Stimulated activated CD8-positive, alpha-beta memory T cell treated with anti-CD3 and anti-CD28 coated beads, Interleukin-4, amount 100 ng/mL, for 1 hour (primary cell): ENCODE measurements at places on chromosomes 16 and 17.
A peak's percentile ranks its signal among the peaks of the same experiment; 100 is the strongest.

DNA sequence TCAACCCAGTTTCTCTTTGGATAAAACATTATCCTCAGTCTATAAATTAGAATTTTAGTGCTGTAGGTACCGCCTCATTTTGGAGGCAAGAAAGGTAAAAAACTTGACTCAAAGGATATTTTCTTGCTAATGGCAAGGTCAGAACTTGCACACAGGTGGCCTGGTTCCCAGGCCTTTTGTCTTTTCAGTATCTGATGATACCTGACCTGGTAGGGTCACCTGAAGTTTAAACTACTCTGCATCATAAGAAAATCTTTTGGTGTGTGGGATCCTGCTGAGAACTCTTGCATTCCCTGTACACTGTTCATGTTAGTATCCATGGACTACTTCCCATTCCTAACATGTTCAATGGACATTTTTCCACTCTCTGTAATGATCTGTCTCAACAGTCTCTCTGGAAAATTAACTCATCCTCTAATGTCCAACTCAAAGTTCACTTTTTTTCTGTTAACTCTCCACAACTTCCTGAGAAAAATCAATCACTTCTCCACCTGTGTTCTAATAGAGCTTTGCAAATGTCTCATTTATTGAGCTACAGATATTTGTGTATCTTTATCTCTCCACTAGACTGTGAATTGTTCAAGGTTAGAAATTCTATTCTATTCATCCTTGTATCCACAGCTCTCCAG is 317.1 kb upstream of the SOX9 start:
- no peak for DNase-seq

DNA sequence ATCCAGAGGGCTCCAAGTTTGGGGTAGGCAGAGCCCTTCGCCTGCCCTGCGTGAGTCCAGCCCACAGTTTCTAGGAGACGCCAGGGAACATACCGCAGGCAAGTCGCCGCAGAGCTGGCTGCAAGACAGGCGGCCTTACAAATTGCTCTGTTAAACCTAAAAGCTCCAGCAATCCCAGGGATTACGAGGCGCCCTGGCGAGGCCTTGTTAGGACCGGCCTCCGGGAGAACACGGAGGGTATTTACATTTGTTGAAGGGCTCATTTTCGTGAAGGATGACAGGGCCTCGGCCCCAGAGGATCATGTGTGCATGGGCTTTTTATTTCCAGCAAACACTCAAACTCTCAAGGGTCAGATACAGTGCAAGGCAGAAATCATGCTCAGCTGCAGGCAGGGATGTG is 77.6 kb upstream of the FOXF1 start:
- DNase-seq, result no peak

DNA sequence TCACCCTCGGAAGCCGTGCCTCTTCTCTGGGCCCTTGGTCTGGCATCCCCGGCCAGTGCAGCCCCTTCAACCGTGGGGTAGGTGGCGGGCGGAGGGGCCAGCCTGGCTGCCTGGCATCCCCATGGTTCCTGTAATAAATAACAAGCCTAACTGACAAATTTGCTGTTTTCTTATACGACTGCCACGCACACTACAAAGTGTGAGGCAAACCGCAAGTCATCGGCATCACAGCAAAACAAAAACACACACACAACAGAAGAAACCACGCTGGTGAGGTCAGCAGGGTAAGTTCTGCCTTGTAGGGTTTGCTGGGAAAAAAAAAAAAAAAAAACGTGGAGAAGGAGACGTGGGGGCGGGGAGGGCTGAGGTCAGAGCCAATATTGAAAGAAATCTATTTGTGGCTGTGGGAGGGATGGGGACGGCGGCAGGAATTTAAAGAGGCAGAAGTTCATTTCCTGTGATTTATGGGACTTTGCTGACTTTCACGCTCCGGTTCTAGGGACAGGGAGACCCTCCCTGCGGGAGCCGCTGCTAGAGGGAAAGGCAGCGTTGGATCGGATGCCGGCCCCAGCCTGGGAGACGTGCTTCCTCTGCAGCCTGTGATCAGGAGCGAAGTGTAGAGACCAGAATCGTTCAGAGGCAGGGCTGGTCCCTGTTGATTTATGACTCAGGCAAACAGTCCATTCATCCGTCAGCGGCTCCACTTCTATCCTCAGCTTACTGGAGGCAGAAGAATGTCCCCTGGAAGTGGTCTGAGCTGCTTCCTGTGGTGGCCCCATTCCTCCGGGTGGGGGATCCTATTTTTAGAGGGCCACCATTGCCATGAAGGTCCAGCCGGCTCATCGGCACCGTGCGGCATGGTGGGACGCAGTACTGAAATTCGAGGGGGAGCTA is 162.8 kb downstream of the FOXL1 start:
- no peak for DNase-seq

DNA sequence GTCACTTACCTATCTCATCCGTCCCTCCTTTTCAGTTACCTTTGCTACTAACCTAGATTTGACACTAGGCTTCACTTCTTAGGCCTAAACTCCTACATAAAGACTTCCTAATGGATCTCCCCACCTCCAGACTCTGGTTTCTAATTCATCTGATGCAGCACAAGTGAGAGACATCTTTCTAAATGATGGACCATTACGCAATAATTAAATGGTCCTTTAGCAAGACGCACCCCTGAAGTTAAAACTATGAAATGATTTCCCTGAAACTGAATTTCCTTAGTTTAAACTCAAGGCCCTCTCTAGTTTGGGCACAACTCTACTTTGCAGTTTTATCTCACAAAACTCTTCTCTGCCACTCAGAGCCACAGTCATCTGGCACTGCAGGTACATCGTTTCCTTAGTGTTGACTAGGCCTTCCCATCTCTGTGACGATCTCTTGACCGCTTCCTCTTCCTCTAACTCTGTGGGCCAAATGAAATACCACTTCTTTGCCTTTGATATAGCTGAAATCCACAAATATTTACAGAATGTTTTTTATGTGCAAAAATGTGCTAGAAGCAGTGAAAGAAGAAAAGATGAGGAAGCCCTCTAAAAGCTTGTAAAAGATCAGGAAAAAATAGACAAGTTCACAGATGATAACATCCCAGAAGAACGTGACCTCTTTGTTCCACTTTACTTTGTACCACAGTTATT is 3.3 kb downstream of the SYNRG start:
- no peak for DNase-seq

DNA sequence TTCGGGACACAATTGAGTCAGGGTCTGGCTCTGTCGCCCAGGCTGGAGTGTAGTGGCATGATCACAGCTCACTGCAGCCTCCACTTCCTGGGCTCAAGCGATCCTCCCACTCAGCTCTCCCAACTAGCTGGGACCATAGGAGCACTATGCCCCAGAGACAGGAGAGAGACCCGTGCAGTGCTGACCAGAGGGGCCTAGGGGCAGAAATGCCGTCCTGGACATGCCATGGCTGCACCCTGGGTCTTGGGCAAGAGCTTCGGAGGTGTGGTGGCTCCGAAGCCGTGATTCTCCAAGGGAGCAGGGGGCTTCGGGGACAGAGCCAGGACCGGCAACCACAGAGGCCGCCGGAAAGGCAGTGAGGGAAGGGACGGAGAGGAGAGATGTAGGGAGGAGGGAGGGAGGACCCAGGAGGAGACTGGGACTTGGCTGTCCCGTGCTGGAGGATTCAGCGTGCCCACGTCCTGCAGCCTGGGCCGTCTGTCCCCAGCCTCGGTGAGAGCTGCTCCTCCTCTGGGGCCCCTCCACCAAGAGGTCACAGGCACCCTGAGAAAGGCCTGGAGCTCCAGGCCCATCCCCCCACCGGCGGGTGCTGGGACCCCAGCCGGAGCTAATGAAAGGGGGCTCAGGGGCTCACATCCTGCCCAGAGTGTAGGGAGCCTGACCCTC is 21.9 kb downstream of the TPSD1 start:
- no peak for DNase-seq

GRCh38 chr16:82019535-82019934 is 8.3 kb upstream of the SDR42E1 start:
- DNase-seq, result no peak

DNA sequence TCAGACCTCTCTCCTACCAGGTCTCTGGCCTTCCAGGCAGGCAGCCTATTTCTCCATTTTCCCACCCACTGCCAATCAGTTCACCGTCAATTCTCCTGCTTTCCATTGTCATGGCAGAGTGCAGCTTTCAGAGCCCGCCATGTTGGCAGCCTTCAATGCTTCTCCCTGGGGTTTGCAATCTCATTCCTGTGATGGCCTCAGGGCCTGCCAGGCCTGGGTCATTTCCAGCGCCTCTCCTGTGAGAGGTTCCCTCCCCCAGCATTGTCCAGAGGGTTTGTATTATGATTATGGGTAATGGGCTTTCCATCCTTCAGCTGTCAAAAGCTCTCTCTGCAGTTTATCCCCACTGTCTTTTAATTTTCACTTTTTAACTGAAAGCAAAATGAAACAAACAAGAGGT is 716.6 kb upstream of the CDH8 start:
- no peak for DNase-seq

DNA sequence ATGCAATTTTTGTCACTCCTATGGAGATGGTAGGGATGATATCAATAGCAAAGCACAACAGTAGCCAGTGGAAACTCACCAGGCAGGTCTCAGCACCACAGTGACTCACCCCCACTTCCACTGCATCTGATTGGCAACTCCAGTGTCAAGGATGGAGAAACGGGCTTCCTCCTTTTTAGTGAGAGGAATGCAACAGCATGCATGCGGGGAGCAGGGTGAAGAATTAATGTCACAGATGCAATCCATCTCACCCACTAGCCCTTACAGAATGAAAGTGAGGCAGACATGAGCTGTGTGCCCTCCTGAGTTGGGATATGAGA is 467.0 kb upstream of the C16orf82 start:
- DNase-seq, result no peak

- DNase-seq, result no peak
Observed at GRCh38 chr17:69872675-69873262, 202.3 kb upstream of the KCNJ16 start.

- no peak for DNase-seq
Observed at GRCh38 chr17:76446449-76447231, 6.3 kb downstream of the UBE2O start.

- no peak for DNase-seq
Observed at GRCh38 chr16:89847940-89848297, 19.6 kb downstream of the SPIRE2 start.

DNA sequence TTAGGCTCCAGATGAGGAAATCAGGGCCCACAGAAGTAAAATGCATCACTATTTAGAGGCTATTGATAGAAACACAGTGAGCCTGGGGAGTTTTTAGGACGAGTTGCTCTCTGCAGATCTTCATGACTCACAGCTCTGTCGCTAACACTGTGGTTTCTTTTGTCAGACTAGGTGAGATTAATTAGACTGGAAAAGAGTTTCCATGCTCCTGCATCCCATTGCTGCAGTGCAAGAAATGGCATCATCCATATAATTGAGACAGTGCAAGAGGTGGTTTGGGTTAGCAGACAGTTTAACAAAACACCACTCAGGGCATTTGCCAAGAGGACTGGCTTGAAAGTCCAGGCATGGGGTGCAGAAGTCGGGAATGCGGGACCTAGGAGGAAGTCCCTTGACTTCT is 198.8 kb upstream of the CACNG5 start:
- DNase-seq, result no peak

DNA sequence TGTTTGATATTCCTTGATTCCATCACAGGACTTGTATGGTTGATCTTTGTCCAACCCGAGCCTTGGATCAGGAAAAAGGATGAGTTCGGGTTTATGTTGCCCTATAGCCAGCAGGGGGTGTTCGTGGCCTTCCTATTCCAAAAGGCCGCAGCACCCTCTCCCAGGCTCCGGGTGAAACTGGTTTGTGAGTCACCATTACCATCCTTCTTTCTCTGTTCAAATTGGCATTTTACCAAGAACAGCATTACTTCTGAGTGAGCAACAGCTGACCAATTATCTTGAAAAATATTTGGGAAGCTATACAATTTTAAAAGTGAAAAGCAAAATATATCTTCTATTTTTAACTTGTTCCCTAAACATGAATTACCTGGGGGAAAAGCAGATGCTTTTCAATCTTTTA is 24.3 kb upstream of the KRT20 start:
- peak; percentile 27 for DNase-seq

DNA sequence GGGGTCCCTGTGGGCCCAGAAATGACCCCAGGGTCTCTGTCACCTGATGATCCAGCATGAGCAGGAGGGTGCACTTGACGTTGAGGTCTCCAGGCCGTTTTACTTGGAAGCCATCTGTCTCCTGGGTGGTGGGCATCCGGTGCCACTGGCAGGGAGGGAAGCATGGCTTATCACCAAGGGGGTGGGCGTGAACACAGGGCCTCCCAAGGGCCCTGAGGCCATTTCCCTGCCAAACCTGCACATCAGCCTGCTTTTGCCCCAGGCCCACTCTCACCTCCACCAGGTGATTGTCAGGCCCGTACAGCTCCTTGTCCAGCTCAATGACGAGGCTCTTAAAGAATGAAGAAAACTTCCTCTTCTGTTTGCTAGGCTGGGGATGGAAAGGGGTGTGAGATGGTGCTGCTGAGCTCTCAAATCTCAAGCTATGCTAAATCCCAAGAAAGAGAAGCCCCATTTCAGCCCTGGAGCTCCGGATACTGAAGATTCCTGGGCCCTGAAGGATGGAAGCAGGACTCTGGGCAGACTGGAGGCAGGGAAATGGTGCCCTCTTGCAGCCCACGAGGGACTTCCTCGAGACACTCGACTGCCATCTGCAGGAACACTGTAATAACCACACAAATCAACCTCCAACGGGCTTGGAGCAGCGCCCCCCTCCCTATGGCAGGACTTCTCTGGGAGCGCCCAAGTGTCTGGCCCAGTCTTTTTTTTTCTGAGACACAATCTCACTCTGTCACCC is 7.1 kb upstream of the FTSJ3 start:
- DNase-seq, result no peak

DNA sequence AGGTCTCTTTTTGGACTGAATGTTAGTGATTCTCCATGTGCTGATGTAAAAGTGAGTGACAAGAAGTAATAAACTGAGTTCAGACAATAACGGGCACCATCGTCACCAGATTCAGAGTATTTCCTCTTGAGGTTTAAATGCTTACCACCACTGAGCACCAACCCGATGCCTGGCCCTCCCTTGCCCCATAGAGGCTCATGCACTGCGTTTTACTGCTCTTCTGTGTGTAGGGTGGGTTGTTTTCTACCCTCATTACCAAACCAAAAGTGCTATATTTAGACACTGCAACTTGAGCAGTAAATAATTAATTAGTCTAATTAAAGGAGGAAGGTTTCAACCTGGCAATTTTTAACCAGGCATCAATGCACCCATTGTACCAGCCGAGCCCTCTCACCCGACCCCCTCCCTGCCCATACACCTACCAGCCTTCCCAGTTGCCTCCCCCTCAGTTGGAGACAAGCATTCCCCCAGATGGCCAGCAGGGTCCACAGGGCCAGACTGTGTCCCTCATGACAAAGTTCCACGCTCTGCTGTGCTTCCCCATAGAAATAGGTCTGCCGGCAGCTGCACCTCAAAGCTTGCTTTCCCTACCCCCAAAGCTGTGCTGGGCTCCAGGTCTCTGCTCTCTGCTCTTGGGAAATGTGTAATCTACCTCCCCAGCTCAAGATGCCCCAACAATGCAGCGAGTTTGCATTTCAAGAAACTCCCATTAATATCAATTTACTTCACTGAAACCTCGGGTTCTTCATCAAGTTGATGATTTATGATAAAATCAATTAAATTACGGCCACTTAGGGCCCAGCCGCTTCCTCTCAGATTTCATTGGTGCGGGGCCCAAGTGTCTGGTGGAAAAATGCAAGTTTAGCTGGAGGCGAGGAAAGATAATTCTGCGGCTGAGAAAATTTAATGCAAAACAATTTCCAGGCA is 16.0 kb downstream of the HOXB4 start:
- DNase-seq, result no peak
